ENCODE measurements at places on chromosomes 4 and X. TPM values are rescaled to one million over a fixed set of nuclear protein-coding genes. Genes with fewer than 3 reads are reported as not detected.
A peak's percentile ranks its signal among the peaks of the same experiment; 100 is the strongest.

- DNase-seq, result no peak
Measured at GRCh38 chrX:153816831-153817690, 13.3 kb downstream of the PDZD4 start.

LONRF3 gene
- polyA plus RNA-seq, result not detected

DNA sequence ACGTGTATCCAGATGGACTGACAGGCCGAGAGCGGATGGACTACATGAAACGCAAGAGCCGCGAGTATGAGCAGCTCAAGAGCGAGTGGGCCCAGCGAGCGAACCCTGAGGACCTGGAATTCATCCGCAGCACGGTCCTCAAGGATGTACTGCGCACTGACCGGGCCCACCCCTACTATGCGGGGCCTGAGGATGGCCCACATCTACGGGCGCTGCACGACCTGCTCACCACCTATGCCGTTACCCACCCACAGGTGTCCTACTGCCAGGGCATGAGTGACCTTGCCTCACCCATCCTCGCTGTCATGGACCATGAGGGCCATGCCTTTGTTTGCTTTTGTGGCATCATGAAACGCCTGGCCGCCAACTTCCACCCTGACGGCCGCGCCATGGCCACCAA, 14.6 kb upstream of the RBM3 start:
- no peak for DNase-seq

DNA sequence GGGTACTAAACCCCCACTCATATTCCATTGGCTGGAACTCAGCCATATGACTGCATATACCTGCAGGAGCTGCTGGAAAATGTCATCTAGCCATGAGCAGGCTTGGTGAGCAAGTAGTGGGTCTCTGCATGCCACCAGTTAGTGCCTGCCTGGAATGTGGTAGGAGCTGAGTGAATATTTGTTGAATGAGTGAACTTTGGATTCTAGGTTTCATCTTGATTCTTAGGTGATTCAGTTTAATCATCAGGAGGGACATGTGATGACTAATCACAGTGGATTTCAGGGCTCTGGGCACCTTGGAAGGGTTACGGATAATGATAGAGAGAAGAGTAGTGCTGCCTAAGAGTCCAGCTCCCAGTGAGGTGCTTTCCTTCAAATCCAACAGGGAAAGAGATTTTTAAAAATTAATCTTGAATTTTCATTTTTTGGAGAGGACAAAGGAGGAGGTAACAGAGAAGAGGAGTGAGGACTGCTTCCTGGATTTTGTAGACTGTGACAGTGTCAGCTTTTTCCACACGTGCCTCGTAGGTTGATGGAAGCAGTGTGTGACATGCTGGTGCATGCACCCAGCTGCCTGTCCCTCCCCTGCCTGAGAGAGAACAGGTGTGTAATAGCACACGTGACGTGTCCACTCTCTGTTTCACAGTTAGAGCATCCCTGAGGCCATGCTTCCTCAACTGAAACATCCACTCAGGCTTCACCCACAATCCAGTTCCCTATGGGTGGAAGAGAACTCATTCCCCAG, 30.4 kb downstream of the NHS start:
- DNase-seq, result no peak

DNA sequence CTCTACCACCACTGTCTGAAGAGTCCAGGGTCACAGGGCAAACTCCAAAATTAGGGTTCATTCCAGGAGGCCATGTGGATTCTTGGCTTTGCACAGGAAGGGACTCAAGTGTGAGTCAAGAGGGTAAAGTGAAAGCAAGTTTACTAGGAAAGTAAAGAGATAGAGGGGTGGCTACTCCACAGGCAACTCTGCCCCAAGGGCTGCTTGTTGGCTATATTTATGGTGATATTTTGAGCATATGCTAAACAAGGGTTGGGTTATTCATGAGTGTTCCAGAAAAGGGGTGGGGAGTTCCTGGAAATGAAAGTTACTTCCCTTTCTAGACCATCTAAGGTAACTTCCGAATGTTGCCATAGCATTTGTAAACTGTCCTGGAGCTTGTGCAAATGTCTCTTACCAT, 1222.0 kb upstream of the TENM3 start:
- no peak for DNase-seq

CORIN gene
- 0.09 TPM for polyA plus RNA-seq

GRCh38 chr4:88378691-88379559, at the start of gene HERC6:
HERC6 (plus strand) TSS chr4:88378852; CDS start chr4:88378922, 70 bp downstream.
- DNase-seq, result peak; percentile 84

GRCh38 chrX:150270622-150271021, 92.5 kb upstream of the MAMLD1 start:
- no peak for DNase-seq

SPOCK3 gene
- polyA plus RNA-seq, result not detected

DNA sequence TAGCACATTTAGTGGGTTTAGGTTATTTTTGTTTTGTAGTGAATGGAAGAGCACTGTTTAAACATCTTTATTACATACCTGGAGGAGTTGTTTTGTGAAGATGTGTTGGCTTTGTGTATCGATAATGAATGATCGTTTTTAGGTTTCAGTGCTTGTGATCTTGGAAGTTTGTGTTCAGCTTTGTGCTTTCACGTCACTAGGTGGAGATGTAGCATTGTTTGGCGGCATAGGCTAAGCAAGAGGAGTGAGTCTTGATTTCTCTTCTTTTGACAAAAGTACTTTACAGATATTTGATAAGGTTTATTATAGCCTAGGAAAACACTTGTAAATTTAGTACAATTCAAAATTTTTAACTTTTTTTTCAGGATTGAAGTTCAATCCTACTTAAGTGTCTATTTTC, 50.4 kb downstream of the PDK3 start:
- no peak for DNase-seq

PDK3 gene
- 46.0 TPM for polyA plus RNA-seq

IL2 gene
- not detected for polyA plus RNA-seq

DNA sequence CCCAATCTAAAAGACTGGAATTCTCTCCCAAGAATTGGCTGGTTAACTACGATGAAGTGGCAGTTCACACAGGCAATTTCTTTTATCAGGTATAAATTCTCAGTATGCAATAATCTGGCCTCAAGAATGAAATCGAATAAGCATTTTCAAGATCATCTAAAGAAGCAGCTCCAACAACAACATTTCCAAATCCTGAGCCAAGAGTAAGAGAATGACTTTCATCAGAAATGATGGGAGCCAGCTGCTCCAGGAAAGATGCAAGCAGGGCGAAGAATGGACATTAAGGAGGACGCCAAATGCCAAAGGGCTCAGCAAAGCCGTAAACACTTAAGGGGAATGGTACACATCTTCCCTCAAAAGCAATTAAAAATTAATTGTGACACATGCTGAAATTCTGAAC, 12.0 kb downstream of the ADAMTS3 start:
- no peak for DNase-seq

MAP7D2 gene
- 0.25 TPM for polyA plus RNA-seq

FAM236B gene
- not detected for polyA plus RNA-seq

IQSEC2 gene
- polyA plus RNA-seq, result 0.04 TPM

- DNase-seq, result no peak
Measured at GRCh38 chr4:73620115-73620792, at the start of gene RASSF6. RASSF6 (minus strand) TSS chr4:73620436; CDS start chr4:73611795, 8,641 bp downstream.

DNA sequence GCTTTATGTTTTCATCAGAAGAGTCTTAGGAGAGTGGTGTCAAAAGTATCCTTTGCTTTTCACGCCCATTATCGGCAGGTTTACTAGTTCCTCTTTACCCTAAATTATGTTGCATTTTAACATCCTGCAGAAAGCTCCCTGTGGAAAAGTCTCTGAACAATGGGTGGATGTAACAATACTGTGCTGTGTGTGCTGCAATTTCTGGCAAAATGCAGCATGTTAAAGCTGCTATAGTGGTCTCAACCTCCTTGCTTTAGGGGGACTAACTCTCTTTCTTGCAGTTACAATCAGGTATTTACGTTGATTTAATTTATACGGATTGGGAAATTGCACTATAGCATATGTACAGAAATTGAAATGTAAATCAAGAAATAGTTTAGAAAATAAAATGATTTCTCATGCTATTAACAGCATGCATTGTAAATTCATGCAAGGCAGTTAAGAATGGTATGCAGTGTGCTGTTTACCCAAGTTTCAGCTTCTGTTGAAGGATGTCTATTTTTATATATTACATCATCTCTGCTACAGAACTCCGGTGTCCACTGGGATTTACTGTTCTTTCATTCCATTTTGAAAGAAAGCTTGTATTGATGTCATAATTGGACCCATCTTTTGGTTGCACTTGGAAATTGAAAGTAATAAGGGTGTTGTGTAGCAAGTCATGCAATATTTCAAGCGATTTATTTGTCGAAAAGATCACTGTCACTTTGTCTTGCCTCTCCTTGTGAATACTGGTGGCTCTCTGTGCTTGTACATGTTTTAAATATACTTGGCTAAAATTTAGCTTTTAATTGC, 145.7 kb downstream of the RAPGEF2 start:
- DNase-seq, result no peak

GRCh38 chr4:76429636-76430035, 5.4 kb upstream of the SHROOM3 start:
- no peak for DNase-seq

DNA sequence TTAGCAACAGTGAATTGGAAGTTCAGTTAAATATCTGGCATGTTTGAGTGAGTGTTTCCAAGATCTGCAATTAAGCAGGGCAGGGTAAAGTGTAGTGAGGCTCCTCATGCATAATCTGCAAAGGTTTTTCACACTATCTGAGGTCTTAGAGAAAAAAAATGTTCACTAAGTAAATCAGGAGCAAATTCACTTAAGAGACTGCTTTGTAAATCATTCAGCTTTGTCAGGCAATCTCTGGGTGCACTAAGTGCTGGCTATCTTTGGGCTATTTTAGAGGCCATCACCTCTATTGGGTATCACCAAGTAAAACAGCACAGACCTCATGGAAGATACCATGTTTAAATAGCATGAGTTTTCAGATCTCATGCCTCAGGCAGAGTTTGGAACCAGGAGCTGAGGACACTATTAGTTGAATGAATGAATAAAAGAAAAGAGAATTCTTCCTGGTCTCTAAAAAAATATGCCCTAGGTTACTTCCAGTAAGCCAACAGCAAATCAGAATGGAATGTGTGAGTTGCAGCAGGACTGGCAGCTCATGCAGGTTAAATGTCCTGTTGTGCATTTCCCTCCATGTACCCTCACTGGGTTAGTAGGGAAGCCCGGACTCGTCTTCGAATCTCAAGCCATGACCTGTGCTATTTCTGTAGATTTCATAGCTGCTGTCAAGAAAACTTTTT, 195.3 kb downstream of the KCNIP4 start:
- no peak for DNase-seq

CLGN gene
- polyA plus RNA-seq, result 0.84 TPM

GRCh38 chr4:37244583-37245390, at the start of gene NWD2:
NWD2 (plus strand) TSS chr4:37244743; CDS start chr4:37245068, 325 bp downstream.
- no peak for DNase-seq

ZNF732 gene
- not detected for polyA plus RNA-seq

DNA sequence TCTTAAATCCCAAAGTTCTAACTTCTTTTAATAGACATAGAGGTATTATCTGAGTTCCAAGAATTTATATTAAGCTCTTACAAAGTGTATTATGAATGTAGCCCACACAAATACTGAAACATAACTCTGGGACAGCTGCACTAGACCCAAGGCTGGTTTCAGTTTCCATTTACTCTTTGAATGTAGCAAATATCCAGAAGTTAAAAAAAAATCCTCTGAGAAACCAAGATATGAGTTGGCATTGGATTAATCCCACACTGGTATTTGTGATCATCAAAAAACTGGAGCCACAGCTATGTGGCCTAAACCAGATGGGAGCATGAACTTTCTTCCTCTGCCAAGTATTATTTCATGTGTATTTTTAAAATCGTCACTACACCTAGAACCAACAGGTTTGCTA, 23.6 kb upstream of the SMPX start:
- no peak for DNase-seq

ARSD gene
- 0.51 TPM for polyA plus RNA-seq

SRD5A3 gene
- 22.1 TPM for polyA plus RNA-seq

- no peak for DNase-seq
Measured at GRCh38 chr4:153577053-153577452, 107.0 kb upstream of the TLR2 start.

DNA sequence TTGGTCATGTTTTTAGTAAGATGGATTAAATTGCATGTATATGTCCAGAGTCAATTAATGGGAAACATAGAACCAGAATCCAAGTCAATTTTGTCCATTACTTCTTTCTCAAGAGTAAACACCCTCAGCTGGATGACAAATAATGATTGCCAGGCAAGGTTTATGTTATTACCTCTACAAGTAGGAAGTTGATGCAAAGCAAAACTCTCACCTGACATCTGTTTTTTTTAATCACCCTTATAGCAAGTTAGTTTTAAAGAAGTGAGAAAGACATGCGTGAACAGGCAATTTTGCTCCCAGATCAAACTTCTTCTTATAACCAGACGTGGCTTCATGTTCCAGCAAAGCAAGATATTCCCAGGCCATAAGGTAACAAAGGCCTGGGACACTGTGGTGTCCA, 348.5 kb upstream of the FTHL17 start:
- no peak for DNase-seq

TMEM271 gene
- not detected for polyA plus RNA-seq

DNA sequence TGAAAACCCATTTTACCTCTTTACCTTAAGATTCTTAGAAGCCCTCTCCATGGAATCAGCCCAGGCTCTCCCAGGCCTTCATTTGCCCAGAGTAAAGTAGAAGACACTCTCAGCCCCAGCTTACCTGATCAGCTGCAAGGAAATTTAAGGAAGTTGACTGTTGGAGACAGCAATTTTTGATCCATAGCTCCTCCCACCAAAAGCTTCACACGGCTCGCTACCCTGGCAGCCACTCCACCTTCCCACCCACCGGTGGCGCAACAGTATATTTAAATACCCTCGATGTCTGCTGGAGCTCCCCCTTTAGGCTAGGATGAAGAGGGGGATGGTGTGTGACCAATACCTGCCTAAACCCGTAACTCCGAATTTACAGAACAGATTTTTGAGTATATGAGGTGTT, 75.4 kb downstream of the MBNL3 start:
- no peak for DNase-seq
